ENCODE measurements at places on chromosomes 5 and 9. TPM values are rescaled to one million over a fixed set of nuclear protein-coding genes. Genes with fewer than 3 reads are reported as not detected.

GRCh38 chr5:52017567-52017966 is 634.3 kb downstream of the ISL1 start:
- no peak for DNase-seq

DNA sequence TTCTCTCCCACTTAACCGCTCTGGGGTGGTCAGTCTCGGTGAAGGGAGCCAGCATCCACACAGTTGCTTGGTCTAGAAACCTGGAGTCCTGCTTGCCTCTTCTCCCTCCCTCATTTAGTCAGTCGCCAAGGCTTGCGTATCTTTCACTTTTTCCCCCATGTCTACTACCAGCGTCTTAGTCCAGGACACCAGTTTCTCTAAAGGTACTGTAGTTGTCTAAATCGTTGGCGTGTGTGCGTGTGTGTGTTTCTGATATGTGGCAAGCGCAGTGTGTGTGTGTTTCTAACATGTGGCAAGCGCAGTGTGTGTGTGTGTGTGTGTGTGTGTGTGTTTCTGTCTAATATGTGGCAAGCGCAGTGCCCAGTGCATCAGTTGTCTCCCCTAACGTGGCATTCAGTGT is 641 bp downstream of the ATP6V1G1 start:
- no peak for DNase-seq

DNA sequence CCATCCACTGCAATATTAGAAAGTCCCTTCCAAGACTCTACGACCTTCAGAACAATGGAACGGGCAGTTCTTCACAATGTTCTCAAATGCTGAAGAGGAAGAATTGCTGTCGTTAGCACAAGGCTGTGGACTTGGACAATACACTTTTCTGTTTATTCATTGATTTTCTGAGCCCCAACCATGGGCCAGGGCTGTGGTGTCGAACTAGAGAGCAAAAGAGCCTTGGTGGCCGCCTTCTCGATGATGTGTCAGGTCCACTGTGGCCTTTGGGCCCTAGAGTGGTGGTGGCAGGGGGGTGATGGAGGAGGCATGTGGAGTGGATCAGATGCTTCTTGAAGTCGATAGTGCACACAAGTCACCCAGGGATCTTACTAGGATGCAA is 18.5 kb upstream of the KIF12 start:
- no peak for DNase-seq

- DNase-seq = no peak
Measured at GRCh38 chr5:177471610-177472356, 1.7 kb downstream of the DBN1 start.

- DNase-seq = peak; percentile 40
Measured at GRCh38 chr5:115069087-115069968, 100.4 kb downstream of the TRIM36 start.

GABBR2 gene
- 0.69 TPM for total RNA-seq

MAP1B gene
- total RNA-seq = 137 TPM

STPG3 gene
- not detected for total RNA-seq

FTMT gene
- total RNA-seq = not detected

TJP2 gene
- total RNA-seq = 84.6 TPM
